ENCODE measurements at places on chromosomes 4 and X.

DNA sequence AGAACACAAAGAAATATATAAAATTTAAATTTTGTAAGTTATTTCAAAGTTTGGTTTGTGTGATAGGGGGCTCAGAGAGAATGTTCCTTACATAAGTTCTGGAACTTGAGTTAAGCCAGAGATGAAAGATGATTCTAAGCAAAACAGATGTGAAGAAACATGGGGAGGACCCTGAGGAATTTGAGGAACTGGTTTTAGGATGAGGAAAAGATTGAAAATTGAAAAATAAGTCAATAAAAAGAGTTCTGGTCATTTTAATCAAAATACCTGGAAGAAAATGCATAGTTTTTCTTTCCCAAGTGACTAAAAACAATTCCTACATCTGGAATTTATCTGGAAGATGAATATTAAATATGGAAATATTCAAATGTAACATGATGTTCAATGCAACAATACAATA is 37.4 kb downstream of the HELQ start:
- no peak for DNase-seq

GRCh38 chr4:2074588-2074987 is 15.5 kb downstream of the NAT8L start:
- no peak for DNase-seq

DNA sequence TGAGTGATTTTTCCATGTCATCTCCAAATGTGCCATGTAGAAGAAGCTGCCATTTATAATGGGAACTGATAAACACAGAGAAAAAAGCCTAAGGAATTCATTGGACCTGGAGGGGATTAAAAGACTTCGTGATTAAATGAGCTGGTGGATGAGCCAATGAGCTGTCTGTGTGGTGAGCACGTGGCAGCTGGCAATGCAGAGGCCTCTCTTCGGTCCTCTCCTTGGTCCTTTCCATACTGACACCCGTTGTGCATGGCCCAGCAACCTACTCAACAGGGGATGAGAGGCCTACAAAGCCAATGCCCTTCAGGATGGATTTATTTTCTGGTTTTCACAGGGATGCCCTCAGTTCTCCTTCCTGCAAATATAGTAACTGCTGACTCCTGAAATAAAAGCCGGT is 87.7 kb upstream of the STS start:
- no peak for DNase-seq

DNA sequence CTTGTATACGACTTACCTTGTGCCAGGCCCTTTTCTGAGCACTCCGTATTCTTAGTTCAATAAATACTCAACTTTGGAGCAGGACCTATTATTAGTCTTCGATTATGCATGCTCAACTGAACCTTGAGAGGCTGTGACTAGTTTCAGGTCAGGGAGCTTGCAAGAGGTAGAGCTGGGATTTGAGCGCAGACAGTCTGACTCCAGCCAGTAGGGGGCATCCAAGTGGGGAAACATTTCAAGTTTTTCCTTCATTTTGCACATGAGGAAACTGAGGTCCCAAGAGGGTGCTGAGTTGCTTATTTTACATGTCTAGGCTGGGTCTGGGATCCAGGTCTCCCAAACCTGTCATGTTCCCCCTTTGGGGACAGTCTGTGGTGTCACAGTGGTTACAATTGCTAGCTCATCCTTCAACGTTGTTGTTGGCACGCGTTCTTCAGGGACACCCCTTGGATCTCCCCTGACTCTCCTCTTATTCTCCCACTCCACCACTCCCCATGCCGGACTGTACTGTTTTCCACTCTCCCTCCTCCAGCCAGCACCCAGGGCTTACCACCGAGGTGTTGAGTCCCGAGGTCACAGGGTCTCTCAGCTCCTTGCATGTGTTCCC is 6.7 kb upstream of the PRICKLE3 start:
- peak; percentile 24 for DNase-seq

DNA sequence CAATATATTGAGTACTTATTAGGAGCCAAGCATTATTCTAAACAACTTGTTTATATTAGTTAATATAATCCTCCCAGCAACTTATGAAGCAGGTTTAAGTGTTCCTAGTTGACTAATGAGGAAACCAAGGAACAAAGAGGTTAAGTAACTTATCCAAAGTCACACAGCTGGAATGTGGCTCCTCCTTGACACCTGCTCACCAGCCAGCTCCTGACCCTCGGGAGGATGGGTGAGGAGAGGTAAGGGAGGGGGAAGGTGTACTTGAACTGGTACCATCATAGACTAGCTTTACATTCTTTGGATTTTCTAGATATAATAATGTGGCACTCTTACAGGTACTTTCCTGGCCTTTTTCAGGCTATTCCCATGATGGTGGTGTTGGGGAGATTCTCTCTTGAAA is 50.7 kb downstream of the ARHGEF38 start:
- DNase-seq = no peak

DNA sequence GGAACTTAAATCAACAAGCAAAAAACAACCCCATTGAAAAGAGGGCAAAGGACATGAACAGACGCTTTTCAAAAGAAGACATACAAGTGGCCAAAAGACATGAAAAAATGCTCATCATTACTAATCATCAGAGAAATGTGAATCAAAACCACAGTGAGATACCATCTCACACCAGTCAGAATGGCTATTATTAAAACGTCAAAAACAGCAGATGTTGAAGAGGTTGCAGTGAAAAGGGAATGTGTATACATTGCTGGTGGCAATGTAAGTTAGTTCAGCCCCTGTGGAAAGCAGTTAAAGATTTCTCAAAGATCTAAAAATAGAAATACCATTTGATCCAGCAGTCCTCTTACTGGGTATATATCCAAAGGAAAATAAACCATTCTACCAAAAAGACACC is 22.6 kb downstream of the RTL9 start:
- no peak for DNase-seq

DNA sequence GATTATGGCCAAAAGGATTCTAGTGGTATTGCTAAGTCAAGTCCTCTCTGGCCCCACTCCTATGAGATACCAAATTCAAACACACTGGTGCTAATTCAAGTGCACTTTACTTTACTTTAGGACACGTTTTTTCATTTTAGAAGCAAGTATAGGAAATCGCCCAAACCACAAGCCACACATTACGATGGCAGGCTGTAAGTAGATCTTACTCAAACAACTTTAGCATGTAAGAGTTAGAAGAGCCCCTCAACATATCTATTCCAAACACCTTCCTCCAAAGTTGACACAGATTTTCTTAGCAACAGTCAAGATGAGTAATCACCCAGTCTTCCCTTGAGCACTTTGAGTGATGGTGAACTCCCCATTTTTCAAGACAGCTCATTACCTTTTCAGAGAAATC is 43.6 kb downstream of the DRD5 start:
- DNase-seq = no peak

DNA sequence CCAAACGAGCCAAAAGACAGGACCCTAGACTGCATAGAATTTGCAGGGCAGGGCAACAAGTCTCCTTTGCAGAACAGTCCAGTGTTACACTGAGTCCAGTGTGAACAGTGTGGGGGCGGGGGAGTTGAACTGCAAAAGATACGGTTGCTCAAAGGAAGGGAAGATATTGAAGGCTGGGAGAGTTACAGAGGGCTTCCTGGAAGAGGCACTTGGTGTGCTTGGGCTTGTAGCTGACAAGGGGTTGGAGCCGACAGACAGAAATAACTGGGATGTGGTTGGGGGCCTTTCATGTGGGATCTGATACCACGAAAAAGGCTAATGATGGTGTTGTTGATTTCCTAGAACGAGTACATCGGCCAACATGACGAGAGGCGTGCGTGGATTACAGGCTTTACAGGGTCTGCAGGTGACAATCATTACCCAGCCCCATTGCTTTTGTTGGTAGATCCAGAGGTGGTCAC is 6.1 kb downstream of the XPNPEP2 start:
- DNase-seq = no peak

GRCh38 chr4:76208005-76208765 is 5.4 kb downstream of the SCARB2 start:
- DNase-seq = peak; percentile 31

- no peak for DNase-seq
Measured at GRCh38 chrX:25043192-25043591, 27.4 kb upstream of the ARX start.

DNA sequence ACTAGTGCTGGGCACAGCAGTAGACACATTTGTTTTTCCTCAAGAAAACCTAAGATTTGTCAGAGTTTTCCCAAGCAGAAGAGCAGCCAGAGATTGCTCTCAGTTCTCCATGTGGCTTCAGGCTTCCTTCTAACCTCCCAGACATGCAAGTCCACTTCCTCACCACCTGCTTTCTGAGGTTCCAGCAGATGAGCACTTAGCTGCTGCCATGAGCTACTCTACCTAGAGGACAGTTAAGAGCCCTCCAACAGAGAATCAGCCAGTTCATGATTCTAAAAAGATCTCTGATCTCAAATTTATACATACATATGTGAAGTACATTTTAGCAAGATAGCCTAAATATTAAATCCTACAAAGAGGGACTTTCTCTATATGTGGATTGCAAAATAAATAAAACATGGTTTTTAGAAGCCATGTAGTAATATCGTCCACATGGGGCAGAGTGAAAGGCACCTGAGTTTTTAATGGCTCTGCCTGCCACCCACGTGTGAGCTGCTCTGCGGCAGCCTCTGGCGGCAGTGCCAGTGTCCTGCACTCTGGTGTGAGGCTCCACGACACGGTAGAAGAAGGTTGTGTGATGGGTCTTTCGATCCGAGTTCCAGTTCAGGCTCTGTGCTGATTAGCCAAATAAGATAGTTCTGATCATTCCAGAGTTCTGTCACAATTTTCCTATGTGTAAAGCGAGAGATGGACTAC is 10.3 kb downstream of the CYP4V2 start:
- DNase-seq = peak; percentile 22

GRCh38 chr4:47801481-47802002 is 36.3 kb downstream of the CORIN start:
- no peak for DNase-seq

DNA sequence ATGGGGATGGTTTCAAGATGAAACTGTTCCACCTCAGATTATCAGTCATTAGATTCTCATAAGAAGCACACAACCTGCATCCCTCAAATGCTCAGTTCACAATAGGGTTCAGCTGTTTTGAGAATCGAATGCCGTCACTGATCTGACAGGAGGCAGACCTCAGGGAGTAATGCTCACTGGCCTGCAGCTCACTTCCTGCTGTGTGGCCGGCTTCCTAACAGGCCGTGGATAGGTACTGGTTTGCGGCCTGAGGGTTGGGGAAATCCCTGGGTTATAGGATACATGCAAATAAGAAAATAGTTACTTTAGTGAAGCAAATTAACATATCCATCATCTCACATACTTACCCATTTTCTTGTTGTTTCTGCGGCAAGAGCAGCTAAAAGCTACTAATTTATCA is 160.4 kb downstream of the MAD2L1 start:
- no peak for DNase-seq

DNA sequence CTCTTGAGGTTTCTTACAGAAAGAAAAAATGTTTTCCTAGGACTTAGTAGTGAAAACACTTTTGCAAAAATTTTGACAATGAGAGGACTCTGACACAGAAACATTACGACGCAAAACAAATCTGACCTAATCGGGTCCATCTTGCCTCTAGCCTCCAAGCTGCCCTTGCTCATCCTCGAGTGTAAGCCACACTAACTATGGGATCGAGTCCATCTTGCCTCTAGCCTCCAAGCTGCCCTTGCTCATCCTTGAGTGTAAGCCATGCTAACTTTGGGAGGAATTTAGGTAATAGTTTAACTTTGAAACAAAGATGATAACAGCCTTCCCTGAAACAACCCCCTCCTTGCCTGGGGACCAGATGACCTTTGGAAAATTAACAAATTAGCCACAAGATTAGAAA is 100.3 kb upstream of the FRG1 start:
- DNase-seq = no peak

DNA sequence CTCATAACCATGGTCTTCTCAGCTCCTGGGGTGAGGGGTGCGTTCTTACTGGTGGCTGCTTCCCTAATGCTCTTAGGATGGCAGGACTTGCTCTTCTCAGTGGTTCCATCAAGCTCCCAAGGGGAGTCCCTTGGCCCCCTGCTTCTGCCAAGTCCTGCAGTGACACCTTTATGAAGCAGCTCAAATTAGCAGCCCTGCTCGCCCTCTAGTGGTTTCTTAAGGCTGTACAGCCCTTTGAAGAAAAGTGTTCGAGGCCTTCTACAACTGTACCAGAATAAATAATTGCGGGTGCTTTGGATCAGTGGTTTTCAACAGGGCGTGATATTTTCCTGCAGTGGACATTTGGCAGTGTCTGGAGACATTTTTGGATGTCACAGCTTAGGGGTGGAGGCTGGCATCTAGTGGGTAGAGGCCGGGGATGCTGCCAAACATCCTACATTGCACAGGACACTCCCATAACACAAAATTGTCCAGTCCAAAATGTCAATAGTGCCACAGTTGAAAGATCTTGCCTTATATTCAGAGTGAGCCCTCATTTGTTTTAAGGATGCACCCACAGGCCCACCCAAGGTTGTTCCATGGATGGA is 204.7 kb upstream of the S100G start:
- peak; percentile 8 for DNase-seq

- no peak for DNase-seq
Measured at GRCh38 chr4:119093042-119093827, 42.4 kb upstream of the MYOZ2 start.

DNA sequence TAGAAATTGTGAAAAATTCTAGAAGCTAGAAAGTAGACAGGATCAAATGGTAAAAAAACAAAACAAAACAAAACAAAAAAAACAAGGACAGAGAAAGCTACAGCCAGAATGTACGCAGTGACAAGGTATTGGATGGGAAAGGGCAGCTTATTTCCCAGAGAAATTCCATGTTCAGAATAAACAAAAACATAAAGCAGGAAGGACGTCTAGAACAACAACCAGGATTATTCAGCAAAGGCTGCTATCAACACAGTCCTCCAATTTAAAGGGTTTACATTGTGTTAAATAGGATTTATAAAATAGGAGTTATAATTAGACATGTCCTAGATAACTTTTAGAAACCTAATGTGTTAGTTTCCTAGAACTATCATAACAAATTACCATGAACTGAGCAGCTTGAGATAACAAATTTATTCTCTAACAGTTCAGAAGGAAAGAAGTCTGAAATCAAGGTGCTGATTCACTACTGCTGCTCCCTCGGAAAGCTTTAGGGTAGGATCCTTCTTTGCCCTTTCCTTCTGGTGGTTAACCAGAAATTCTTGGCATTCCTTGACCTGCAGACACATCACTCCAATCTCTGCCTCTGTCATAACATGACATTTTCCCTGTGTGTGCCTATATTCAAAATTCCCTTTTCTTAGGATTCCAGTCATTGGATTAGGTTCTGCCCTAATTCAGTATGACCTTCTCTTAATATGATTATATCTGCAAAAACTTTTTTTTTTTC is 175.6 kb downstream of the SNCA start:
- no peak for DNase-seq

DNA sequence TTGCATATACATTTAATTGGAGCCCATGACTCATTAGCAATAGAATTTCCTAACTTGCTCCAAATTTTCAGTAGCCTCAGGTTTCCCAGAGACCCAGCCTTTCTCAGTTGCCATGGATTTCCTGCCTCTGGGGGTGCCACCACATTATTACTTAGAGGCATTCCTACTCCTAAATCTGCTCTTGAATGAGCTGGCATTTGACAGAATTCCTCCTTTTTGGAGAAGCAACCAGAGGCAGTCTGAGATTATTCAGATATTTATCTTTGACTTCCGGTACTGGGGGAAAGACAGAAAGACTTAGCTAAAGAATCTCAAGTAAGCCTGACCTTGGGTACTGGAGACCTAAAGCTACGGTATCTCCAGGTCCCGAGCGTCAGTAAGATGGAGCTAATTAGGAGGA is 76.3 kb downstream of the DCHS2 start:
- DNase-seq = no peak

Data from hematopoietic multipotent progenitor cell treated with erythropoietin and hydrocortisone succinate and interleukin-3 and kit ligand, for 17 days (in vitro differentiated cells).